ENCODE measurements at places on chromosomes 3 and 15.
A peak's percentile ranks its signal among the peaks of the same experiment; 100 is the strongest.

GRCh38 chr3:128098234-128098633 is 25.4 kb downstream of the RUVBL1 start:
- DNase-seq: no peak

DNA sequence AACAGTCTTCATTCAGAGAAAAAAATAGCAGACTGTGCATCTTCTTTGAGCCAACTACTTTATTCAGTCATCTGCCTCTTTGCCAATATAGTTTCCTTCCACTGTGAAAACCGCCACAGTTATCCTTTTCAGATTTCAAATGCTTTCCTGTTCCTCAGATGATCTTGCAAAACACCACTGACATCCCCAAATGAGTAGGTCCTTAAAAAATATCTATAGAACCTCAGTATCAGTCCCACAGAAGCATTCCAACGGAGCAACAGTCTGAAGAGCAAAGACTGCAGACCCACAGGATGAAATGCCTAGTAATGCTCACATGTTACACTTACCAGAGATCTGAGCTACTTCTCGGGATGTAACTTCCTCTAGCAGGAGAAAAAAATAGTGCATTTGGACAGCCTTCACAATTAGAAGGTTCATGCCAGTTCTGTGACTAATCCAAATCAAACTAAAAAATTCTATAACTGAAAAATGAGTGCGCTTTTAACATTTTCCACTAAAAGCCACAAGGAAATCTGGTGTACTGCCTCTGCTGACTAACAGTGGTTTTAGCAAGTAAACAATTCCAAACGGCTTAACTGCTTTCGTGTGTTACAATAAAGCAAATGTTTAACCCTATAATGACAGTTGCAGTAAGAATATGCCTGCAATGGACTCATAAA is at the start of gene ANKRD28:
Gene ANKRD28 (minus strand): TSS at position 338 of the 662 bp plus-strand sequence. CDS start 1,458 bp downstream, outside the sequence.
- peak; percentile 31 for DNase-seq

GRCh38 chr15:80423215-80423614 is 19.0 kb downstream of the ARNT2 start:
- DNase-seq: no peak

GRCh38 chr15:80550219-80550907 is 144.7 kb upstream of the ABHD17C start:
- DNase-seq: no peak

GRCh38 chr3:169342652-169343505 is 320.6 kb downstream of the MECOM start:
- DNase-seq: no peak

DNA sequence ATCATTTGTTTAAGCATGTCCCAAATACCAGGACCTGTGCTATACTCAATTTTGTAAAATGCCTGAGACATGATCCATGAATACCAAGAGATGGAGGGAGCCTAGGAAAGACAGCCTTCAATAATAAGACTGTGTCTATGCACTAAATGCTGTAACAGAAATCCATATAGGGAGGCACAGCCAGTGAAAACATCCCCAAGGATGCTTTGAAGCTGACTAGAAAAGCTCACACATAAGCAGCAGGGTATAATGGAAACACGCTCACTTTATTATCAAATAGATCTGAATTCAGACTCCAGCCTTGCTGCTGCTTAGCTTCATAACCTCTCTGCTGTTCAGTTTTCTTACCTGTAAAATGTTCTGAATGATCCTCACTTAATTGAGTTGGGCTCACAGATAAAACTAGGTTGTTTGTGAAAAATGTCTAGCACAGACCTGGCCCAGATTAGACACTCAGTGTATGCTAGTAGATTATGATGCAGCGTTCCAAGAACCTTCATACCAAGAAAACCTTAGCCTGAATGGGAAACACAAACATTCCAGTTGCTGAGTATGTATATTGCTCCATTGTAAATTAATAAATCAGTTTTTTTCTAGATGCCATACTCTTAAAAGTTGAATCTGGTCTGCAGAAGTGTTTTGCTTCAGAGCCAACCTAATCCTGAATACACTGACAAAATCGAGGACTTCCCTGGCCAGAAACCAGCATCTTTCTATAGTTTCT is 3.8 kb upstream of the LARP6 start:
- DNase-seq: no peak

GRCh38 chr3:189195302-189195701 is 23.5 kb downstream of the TPRG1 start:
- DNase-seq: no peak

- no peak for DNase-seq
Observed at GRCh38 chr15:31024979-31025378, 33.6 kb upstream of the MTMR10 start.

DNA sequence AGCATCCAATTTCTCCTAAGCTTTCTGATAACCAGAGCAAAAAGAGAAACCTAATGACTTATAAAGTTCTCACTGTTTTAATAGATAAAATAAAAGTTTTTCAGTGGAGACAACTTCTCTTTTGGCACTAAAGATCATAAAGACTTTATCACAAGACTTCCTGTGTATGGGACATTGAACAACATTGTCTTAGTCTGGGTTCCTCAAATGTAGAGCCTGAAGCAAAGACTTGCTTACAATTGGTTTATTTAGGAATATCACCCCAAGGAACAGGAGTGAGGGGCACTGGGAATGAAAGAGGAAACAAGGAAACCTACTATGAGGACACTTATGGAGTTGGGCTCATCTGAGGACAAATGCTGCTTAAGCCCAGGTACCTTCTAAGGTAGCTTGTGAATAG is 127.4 kb downstream of the B3GALNT1 start:
- DNase-seq: no peak
